HAP-1 (cell line): ENCODE measurements at places on chromosomes 7 and 10.

- DNase-seq: no peak
Measured at GRCh38 chr10:96642530-96642929, 55.7 kb upstream of the TM9SF3 start.

- DNase-seq: no peak
Measured at GRCh38 chr7:73823873-73824592, 6.8 kb upstream of the CLDN4 start.

DNA sequence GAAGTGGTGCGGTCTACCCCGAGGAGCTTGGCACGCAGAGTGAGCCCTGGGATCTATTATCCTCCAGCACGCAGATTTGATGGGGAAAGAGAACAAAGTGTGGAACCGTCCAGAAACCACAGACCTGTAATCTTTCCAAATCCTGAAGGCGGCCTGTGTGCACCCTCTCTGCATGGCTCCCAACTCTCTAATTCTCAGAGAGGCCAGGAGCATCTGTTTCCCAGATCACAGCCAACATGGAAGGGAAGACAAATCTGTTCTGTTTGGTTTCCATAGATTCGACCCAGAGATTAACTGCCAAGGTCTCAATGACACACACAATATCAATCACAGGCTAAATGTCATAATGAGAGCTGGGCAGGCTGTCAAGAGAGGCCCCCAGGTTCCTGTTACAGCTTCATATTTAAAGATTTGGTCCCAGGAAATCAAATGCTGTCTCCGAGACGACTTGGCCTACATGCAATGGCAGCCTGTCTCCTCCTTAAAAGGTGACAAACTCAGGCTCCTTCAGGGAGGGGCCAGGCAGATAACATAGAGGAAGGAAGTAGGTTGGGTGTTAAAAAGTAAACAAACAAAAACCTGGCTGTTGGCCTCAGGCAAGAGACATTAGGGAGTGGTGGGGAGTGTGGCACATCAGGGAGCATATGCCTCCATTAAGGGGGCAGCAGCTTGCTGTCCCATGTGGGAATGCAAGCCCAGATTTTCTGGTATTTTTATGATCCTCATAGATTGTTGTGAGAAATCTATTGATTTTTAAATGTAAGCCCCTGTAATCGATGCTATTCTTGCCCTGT lies 48.8 kb upstream of the SAMD8 start:
- no peak for DNase-seq

DNA sequence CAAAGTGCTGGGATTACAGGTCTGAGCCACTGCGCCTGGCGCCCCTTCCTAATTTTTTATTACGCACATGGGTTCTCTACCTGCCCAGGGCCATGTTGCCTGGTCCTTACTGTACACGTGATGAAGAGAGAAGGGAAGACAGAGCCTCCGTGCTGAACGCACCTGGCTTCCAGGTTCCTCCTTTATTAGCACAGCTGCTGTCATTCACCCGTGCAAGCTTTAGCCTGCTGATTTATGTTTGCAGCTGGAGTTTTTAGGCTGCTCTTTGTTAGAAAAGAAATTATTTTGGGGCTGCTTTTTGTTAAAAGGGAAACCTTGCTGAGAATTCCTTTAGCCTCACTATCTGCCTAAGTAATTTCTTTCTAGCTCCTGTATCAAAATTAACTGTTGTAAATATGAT lies 417.0 kb downstream of the CALN1 start:
- no peak for DNase-seq

GRCh38 chr10:88008866-88009470 lies 145.5 kb downstream of the PTEN start:
- DNase-seq: no peak

- DNase-seq: no peak
Measured at GRCh38 chr7:158860394-158860793, 4.0 kb downstream of the DYNC2I1 start.

GRCh38 chr7:114084472-114085312 lies 165.9 kb upstream of the PPP1R3A start:
- peak; percentile 28 for DNase-seq

GRCh38 chr7:139720705-139721231 lies 57.0 kb downstream of the HIPK2 start:
- no peak for DNase-seq

- DNase-seq: no peak
Measured at GRCh38 chr10:7649673-7650300, 17.0 kb downstream of the ITIH5 start.

GRCh38 chr10:132164761-132165278 lies 21.9 kb upstream of the DPYSL4 start:
- DNase-seq: no peak

- DNase-seq: no peak
Measured at GRCh38 chr10:119360181-119360921, 153.0 kb downstream of the GRK5 start.

GRCh38 chr7:142792593-142792992 lies 21.8 kb downstream of the PRSS2 start:
- no peak for DNase-seq

- no peak for DNase-seq
Measured at GRCh38 chr10:103845972-103846371, 9.4 kb downstream of the SH3PXD2A start.

DNA sequence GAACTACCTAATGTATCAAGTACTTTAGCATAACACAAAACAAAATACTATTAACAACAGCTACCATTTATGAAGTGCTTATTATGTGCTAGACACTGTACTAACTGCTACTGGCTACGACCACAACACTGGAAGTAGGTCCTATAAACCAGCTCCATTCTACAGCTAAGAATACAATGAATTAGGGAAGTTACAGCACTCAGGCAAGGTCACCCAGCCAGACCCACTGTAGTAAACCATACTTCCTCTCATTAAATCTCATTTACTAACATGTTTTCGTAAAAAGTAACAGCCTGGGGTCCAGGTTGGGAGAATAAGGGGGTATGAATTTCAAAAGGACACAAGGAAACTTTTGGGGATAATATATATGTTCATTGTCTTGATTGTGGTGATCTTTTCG lies 25.4 kb downstream of the NAPEPLD start:
- DNase-seq: no peak

- DNase-seq: no peak
Measured at GRCh38 chr10:80968903-80969302, 431.2 kb downstream of the SH2D4B start.

GRCh38 chr10:6579183-6579903 lies 733 bp downstream of the PRKCQ start:
- DNase-seq: no peak

- no peak for DNase-seq
Measured at GRCh38 chr7:24419077-24419476, 135.1 kb downstream of the NPY start.

- DNase-seq: peak; percentile 24
Measured at GRCh38 chr7:49187543-49188268, 263.4 kb downstream of the CDC14C start.

DNA sequence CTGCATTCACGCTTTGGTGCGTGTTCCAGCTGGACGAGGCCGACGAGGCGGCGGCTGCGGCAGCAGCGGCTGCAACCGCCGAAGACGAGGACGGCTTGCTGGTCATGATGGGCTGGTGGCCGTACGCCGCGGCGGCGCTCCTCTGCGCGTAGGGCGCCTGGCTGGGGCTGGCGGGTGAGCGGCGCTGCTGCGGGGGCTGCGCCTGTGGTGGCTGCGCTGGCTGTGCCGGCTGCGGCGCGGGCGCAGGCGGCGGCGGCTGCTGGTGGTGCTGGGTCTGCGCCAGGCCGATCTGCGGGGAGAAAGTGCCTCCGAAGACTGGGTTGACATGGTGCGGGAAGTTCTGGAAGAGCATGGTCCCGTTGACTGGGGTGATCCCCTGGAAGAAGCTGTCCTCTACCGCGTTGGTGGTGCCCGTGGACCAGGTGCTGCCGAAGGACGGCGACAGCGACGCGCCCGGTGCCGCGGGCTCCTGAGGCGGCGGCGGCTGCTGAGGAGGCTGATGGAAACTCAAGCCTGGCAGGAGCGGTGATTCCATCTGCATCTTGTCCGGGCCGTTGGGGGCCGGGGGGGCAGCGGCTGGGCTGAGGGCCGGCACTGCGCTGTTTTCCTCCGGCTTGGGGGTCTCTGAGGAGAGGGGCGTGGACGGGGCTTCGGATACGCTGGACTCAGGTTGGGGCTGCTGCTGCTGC lies 51.1 kb downstream of the CPEB3 start:
- no peak for DNase-seq

DNA sequence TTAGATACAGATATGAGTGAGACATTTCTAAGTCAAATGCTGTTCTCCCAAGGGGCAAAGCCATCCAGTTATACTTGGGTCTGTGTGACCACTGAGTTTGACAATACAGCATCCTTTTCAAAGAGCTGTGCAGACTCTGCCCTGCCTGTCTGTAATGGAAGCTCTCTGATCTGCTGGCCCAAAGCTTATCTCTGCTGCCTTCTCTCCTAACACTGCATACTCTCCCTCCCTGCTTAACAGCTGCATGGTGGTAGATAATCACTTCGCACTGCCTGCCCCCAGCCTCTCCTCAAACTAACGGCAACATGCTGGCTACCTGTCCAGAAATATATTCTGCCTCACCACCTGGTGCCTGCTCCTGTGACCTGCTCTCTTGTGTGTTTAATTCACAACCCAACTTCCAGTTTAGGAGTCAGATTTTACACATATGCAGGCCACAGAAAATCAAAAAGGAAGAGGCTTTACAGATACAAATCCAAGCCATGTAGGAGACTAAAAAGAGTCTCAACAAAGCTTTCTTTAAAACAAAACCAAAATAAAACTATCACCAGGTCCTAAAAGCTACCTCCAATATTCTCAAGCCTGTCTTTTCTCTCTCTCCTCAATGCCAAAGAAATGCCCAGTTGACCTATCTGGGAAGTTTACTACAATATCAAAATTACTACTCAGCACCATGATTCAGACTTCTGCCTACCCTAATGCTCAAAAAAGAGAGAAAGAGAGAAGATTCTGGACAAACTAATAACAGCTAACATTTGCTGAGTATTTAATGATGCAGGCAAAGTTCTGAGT lies 145.6 kb downstream of the RELN start:
- DNase-seq: no peak

DNA sequence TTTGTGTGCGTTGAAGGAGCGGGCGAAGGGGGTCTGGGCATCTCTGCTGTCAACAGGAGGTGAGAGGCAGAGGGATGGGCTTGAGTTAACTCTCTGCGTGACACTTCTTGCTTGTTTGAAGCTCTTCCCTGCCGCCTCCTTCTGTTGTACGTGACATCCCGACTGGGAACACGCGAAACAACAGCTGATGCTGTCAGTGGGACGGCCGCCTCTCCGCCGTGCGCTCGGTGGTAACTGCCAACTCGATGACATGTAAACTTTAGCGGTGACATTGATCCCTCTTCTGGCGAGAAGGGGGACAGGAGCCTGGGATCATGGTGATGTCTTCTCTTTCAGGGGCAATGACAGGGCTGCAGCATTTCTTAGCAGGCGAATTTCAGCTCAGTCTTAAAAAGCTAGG lies 394.5 kb downstream of the TYW1 start:
- no peak for DNase-seq

DNA sequence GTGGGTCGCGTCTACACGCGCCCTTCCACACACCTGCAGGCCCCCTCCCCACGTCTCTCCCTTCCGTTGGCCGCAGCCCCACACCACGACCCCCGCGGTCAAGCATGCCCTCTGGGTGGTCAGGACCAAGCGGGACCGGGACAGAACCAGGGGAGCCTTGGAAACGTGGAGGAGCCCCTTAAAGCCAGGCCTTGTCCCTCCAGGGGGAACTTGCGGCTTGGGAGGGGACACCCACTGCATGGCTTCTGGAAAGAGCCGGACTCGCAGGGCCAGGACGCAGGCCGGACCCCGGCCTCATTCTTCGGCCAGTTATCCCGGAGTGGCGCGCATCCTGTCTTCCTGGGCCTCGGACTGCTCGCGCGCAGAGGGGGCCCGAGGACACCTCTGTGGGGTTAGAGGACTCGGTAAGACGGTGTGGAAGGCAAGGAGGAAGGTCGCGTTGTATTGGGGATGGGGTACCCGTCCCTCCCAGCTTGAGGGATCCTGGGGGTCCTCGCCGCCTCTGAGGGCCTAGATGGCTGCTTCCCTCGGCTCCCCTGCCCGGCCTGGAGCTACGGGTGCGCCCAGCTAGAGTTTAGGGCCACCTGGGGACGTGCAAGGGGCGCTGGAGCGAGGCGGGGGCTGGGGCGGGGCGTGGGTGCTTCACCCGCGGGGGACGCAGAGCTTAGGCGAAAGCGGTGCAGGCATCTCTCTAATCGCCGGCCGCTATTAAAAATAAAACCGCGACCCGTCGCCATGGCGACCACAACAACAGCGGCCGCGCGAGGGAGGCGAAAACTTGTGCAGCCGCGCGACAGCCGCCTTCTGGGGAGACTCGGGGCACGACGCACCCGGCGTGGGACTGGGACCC lies 1.8 kb upstream of the PDGFA start:
- DNase-seq: peak; percentile 75

GRCh38 chr10:66782144-66782543 lies 143.7 kb upstream of the LRRTM3 start:
- no peak for DNase-seq

GRCh38 chr7:154371424-154371823 lies 319.2 kb downstream of the DPP6 start:
- DNase-seq: no peak

DNA sequence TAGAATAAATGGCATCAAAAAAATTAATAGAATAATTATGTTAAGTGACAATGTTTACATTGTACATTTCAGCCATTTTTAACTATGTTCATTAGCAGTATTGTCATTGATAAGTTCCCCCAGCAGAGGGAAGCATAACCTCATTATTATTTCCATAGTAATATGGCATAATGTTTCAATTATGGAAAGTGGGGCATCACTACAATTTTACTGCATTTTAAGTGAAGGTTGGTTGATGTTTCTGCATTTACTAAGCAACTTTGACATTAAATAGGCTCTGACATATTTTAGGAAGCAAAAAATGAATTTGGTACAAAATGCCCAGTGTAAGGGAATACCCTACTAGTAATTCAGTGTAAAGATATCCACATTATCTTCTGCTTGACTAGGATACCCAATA lies 218.3 kb downstream of the SEMA3A start:
- peak; percentile 39 for DNase-seq

DNA sequence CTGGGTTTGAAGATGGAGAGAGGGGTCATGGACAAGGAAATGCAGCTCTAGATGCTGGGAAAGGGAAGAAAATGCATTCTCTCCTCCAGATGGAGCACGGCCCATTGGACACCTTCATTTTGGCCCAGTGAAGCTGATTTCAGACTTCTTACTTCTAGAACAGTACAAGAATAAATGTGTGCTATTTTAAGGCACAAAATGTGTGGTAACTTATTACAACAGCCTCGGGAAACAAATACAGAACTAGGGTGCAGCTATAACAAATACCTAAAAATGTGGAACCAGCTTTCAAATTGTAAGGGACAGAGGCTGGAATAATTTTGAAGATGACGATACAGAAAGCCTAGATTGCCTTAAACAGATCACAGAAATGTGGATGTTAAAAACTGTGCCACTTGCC lies 54.1 kb downstream of the CYTH3 start:
- DNase-seq: no peak

DNA sequence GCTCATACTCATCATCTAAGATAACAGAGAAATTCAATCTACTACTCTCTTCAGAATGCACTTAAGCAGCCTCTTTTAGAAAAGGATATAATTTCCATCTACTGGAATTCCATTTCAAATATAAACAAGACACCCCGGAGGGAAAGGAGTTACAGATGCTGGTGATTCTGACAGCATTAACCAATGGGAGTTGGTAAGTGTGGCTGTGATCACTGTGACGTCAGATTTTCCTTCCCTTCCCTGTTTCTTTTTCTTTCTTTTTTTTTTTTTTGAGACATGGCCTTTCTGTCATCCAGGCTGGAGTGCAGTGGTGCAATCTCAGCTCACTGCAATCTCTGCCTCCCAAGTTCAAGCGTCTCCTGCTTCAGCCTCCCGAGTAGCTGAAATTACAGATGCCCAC lies 106.6 kb downstream of the ACTR3B start:
- no peak for DNase-seq
